ENCODE measurements at places on chromosomes 3 and 15.

GRCh38 chr3:133987948-133988484, 41.7 kb downstream of the SLCO2A1 start:
- DNase-seq = no peak

- DNase-seq = no peak
Observed at GRCh38 chr15:40739047-40739446, 16.0 kb downstream of the RMDN3 start.

DNA sequence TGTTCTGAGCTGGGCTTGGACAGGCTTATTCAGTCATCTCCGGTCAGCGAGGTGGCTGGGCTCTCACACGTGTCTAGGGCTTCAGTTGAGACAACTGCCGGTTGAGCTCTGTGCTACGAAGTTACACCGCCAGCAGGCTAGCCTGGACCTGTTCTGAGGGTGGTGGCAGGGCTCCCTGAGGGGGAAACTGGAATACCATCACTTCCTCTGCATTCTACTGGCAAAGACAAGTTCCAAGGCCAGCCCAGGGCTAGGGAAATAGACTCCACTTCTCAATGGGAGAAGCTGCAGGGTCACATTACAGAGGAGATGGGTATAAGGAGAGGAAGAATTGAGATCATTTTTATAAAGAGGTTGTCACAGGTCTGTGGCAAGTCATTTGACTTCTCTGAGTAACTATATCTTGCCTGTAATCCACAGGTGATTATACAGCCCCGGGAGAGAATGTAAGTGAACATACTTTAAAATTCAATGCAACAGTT, 106.8 kb upstream of the IL12A start:
- DNase-seq = no peak

DNA sequence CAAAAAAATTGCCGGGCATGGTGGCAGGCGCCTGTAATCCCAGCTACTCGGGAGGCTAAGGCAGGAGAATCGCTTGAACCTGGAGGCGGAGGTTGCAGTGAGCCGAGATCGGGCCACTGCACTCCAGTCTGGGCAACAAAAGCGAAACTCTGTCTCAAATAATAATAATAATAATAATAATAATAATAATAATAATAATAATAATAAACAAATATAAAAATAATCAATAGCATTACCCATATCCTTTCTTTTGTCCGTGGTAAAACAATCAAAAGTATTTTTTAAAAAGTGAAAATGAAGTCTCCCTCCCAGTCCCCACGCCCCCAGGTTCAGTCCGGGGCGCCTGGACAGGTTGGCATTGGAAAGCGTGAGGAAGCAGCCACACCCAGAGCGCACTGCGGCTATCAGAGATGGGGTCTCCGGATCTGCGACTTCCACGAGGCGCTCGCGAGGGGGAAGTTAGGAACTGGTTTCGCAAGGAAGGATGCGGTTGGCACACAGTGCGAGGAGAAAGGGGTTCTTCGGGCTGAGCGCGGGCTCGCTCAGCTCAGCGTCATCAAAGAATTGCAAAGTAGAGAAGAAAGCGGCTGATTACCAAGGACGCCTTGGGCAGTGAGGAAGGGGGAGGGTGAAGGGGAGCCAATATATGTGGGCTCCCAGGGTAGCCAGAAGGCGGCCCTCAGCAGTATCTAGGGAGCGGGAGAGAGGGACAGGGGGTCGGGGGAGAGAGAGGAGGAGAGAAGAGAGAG, 69.5 kb upstream of the EPHB3 start:
- no peak for DNase-seq

- no peak for DNase-seq
Observed at GRCh38 chr3:184186902-184187207, 856 bp downstream of the ABCF3 start.

DNA sequence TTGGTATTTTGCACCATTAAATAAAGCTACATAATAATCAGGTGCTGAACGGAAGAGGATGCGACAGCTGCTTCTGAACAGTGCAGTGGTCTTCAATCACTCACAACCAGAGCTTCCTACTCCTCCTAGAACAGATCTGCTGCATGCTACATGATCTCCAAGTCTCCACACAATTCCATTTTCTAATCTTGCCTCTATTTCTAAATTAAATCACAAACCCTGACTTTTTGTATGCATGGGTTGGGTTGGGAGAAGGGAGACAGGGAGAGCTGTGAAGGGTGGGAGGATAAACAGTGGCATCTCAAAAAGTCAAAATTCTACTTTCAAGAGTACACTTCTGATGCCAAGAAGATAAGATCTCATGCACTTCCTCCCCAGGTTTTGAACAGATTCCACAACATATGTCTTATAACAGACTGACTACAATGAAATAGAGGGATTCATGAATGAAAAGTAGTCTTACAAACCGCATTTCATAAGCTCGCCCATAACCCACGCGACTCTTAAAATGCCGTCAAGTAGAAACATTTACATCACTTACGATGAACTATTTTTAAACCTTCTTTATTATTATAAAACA, 57.2 kb downstream of the CHSY1 start:
- no peak for DNase-seq

GRCh38 chr15:98902931-98903330, 104.7 kb downstream of the PGPEP1L start:
- no peak for DNase-seq

GRCh38 chr3:145951441-145951840, 209.5 kb downstream of the PLOD2 start:
- no peak for DNase-seq

- DNase-seq = no peak
Observed at GRCh38 chr3:107910713-107911259, 180.0 kb downstream of the CD47 start.

- no peak for DNase-seq
Observed at GRCh38 chr15:77864211-77865105, 213.1 kb downstream of the TBC1D2B start.

- no peak for DNase-seq
Observed at GRCh38 chr15:74709011-74709410, 13.2 kb upstream of the EDC3 start.

DNA sequence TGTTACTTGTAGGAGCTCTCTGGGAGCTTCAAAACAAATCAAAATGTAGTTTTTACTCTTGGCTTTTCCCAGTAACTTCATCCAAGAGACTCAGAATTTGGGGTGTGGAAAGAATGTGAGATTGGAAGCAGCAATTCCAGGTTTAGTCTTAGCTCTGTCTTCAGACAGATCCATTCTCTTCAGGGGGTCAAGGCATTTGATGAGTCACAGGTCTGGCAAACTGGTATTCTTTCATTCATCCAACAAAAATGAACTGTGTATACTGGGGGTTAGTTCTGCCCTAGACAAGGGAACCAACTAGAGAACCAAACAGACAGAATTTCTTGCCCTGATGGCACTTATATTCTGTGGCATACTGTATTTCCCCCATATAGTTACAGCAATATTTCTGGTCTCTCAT, 36.3 kb upstream of the CADPS start:
- no peak for DNase-seq

DNA sequence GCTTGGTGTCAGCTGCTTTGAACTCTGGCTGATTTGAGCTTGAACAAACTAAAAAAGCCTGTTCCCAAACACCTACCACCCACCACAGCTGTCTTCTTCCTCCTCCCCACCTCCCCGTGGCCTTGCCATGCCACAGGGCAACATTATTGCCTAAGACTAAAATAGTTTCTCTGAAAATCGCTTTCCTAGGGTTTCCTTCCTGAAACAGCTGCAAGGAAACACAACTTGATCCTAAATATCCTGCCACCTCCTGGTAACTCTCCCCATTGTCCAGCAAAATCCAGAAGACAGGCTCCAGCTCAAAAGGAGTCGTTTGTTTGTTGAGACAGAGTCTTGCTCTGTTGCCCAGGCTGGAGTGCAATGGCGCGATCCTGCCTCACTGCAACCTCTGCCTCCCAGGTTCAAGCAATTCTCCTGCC, 193.9 kb upstream of the TPM1 start:
- no peak for DNase-seq

DNA sequence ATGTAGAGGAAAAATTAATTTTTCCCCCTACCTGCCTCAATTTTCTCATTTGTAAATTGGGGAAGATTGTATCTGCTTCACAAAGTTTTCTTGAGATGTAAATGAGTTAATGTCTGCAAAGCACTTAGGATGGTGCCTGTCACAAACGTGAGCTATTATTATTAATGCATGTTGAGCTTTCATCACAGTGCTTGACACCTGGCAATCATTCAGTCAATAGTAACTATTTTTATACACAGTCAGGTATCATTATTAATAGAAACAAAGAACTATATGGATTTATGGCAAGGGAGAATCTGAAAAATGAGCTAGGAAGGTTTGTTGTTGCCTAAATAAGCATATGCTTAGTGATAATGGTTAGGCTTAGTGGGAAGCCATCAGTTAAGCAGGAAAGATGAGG, 238.2 kb upstream of the GRM7 start:
- DNase-seq = no peak

GRCh38 chr3:196235452-196236122, 19.3 kb downstream of the SLC51A start:
- no peak for DNase-seq

DNA sequence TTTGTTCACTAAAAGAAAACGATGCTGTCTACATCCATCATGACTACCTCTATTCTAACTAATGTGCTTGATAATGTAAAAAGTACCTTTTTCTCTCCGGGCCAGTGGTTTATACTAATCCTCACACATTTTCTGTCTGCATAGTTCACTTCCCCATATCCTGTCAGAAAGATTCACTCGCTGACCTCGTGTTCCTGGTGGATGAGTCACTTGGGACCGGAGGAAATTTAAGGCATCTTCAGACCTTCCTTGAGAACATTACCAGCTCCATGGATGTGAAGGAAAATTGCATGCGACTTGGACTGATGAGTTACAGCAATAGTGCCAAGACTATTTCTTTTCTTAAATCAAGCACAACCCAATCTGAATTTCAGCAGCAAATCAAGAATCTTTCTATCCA, 33.8 kb downstream of the COL6A5 start:
- no peak for DNase-seq

DNA sequence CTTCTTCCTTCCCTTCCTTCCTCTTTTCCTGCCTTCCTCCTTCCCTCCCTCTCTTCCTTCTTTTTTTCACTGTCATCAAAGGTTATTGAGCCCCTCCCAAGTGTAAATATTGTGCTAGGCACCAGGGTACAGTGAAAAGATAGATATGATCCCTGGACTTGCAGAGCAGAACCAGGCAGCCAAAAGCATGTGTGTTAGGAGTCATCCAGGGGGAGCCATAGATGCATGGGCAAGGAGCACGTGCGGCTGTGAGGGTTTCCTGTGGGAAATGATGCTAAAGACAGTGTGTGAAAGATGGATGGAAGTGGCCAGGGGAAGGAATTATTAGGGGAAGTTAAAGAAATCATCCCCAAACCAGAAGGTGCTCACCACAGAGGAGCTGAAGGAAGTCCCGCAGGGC, 65.2 kb downstream of the NR2F2 start:
- DNase-seq = no peak

DNA sequence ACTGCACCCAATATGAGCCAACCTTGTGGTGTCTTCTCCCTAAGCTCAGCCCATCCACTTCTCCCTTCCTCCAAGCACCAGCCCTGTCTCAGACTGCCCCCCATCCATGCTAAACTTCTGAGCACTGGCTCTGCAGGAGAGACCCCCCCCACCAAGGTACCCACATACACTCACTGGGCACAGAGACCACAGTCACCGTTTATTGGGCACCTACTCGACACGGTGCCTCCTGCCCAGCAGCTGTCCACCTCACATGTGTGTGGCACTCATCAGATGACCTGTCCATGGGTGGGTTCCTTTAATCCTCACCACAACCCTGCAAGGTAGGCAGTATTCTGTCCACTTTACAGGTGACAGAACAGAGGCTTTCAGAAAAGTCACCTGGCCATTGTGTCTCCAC, 22.3 kb upstream of the SFMBT1 start:
- no peak for DNase-seq

DNA sequence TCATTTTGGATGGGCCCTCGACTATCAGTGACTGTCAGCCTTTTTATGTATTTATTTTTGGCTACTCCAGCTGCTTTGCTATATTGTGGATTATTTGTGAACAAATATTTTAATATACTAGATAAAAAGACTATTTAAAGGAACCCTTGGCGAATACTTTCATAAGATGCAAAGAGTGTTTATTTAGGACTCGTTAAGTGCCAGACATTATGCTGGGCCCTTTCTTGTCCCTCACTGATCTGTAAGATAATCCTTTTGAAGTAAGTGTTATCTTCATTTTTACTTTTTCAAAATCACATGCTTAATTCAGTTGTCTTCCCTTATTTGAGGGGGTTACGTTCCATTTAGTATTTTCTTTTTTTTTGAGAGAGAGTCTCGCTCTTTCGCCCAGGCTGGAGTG, 376.8 kb upstream of the C2CD4B start:
- DNase-seq = no peak

DNA sequence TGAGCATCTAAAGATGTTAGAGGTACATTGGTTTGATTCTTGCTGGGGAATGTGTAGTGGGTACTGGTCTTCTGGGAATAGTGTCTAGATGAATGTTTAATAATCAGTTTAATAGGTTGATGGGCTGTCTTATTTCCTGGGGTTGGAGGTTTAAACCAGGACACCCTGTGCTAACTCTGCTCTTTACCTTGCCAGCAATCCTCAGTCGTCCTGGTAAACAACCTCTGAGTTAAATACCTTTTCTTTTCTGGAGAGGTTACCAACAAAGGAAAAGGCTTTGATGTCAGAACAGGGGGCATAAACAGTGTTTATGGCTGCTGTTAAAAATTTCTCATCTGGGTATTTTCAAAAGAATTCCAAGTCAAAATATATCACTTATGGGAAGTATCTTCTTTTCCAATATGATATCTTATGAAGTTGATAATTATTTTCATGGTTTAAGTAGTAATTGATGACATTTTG, 23.5 kb downstream of the MITF start:
- DNase-seq = no peak

GRCh38 chr3:47950453-47951169, 65.6 kb downstream of the MAP4 start:
- no peak for DNase-seq

DNA sequence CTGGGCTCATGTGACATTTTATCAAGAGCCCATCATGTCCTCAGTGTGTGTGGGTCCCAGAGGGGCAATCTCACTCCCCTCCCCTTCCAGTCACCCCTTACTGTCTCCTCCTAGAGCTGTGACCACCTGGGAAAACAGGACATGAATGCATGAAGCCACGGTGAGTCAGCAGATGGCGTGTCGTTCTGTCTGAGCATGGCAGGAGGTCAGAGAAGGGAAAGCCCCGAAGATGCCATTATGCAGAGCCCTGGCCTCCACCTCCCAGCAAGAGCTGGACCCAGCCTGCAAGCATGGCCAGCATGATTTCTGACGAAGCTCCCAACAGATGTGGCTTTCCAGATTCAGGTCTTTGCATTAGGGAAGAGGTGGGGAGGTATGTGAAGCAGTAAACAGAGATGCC, 118.5 kb downstream of the TLE3 start:
- DNase-seq = peak; percentile 49

DNA sequence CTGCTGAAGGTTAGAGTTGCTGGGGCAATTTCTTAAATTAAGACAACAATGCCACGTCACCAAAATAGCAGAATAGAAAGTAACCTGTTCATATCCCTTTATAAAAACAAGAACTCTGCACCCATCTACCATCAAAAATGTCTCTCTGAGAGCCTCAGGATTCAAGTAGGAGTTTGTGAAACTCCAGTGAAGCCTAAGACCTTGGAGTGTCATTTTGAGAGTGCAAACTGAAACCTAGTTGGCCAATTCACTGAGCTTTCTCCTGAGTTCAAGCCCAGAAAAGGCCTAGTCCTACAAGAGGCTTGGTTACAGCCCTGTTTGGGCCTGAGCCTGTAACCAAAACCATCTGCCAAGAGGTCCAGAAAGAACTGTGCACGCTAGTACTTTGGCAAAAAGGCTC, 335.1 kb downstream of the EFHB start:
- no peak for DNase-seq
